ENCODE measurements at places on chromosomes 12 and 14.
A peak's percentile ranks its signal among the peaks of the same experiment; 100 is the strongest.

GRCh38 chr12:41537522-41537921 lies 349.4 kb downstream of the PDZRN4 start:
- DNase-seq, result no peak

DNA sequence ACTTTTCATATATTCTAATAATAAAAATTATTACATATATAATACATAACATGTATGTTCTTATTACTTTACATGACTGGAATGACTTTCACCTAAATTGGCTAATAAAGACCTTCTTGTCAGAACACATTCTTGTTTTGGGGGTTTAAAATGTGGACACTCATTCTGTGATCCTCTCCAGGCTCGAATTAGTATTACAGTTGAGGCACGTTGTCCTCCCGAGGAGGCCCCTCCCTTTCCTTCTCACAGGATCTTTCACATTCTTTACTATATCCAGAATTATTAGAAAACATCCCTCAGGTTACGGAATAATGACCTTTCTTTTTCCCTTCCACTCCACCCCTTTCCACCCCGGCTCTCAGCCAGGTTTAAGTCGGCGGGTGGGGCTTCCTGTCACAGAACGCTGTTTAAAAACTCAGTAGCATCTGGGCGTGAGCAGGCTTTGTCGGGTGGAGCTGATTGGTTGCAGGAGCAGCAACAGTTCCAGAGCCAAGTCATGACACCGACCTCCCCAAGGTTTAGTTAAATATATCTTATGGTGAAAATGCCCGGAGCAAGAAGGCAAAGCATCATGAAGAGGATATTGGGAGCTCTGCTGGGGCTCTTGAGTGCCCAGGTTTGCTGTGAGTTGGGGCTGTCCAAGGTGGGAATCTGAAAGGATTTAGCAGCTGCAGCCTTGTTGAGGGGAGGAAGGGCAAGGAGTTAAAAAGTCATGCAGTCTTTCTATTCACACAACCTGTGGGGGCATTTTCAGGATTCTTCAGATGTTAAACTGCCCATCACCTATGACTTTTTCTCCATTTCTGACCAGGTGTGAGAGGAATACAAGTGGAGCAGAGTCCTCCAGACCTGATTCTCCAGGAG lies 396.7 kb upstream of the OR4E1 start:
- DNase-seq, result peak; percentile 20

DNA sequence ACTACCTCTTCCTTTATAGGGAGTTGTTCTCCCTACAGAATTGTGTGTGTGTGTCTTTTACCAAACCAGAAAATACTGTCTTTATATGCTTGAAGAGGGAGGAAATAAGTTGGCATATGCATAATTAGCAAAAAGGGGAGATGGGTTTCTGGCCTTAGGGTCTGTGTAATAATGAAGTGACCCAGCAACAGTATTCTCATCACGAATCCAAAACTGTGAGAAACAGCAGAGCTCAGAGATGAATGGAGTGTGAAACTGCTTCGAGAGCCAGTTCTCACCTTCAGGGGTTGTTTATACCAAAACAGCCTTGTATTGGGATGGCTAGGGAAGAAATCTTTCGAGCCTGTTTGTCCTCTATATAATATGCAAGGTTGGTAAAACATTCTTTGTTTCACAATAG lies 227.5 kb downstream of the MON2 start:
- DNase-seq, result no peak

- DNase-seq, result no peak
Observed at GRCh38 chr14:93715279-93715927, 72.9 kb downstream of the PRIMA1 start.

- DNase-seq, result no peak
Observed at GRCh38 chr14:43898687-43899086, 608.4 kb downstream of the FSCB start.

DNA sequence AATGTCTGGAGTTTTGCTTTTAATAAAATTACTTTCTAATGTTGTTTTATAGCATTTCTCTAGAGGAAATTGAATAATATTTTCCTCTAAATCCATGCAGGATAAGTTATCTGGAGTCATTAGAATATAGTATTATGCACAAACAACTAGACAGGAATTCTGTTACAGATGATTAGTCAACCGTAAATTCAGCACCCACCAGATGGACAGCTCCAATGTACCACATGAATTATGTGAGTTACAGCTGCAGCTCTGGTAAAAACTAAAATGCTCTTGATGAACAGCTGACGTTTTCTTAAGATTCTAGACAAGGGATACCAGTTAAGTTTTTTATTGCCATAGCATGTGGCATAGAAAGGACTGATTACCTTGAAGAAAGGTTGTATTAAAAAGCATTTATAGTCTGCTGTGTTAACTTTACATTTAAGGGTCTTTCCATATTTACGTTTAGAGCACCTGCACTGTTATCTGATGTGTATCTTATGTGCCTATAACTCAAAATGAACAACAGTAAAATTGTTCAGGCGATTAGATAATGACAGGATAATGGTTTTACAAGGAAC lies 321.4 kb upstream of the LRFN5 start:
- no peak for DNase-seq

GRCh38 chr14:91898372-91898771 lies 31.0 kb upstream of the TC2N start:
- no peak for DNase-seq

GRCh38 chr12:101743242-101743641 lies 4.0 kb upstream of the SYCP3 start:
- DNase-seq, result no peak

DNA sequence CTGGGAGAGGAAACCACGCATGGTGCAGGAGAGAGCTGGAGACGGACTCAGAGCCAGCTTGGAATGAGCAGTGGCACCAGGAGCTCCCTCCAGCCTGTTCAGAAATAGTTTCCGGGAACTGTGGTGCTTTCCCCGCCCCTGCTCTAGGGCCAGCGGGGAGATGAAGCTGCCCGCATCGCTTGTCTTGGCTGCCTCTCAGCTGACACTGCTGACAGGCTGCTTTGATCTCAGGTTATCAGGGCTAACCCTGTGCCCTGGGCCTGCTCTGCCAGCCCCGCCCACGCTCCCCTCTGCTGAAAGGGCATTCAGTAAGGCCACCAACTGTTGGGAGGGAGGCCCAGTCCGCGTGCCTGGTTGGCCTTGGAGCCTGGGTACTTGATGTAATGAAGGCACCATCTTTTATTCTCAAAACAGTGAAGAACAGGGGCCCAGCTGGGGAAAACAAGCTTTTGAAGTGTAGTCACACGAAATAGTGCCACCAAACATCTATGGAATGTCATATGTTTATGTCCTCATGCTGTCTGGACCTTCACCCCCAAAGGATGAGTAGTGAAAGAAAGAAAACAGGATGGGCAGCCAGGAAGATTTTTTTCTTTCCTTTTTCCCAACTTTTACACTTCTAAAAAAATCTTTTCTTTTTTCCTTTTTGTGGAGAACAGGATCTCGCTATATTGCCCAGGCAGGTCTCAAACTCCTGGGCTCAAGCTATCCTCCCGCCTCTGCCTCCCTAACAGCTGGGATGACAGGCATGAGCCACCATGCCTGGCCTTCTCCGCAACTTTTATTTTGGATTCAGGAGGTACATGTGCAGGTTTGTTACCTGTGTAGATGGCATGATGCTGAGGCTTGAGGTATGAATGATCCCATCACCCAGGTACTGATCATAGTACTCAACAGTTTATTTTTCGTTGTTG lies 115.9 kb upstream of the TBX3 start:
- DNase-seq, result no peak

DNA sequence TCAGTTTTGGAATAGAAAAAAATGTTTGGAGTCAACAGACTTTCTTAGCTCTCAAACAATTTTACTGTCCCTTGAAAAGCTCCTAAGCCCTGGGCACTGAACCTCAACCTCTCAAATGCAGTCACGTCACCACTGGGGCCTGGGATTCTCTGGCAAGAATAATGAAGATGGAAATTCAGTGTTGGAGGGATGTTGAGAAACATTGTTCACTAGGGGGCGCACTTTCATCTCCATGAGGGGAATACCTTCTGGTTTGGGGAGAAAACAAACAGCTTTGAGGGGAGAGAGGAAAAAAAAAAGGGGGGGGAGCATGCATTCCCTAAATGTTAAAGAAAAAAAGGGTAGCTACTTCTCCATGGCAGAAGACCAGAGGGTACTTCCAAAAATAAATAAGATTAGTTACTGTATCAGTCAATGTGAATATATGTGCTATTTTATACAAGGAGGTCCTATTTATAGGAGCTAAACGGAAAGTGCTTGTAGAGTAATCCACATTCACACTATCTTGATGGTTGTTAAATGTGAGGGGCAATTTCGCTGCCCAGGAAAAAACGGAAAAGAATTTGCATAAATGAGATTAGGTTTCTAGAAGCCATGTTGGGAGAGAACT lies 5.8 kb upstream of the TBPL2 start:
- DNase-seq, result peak; percentile 36

- no peak for DNase-seq
Observed at GRCh38 chr14:60722107-60722356, 2.1 kb downstream of the SIX4 start.

- DNase-seq, result no peak
Observed at GRCh38 chr14:44112774-44113460, 394.2 kb downstream of the FSCB start.

DNA sequence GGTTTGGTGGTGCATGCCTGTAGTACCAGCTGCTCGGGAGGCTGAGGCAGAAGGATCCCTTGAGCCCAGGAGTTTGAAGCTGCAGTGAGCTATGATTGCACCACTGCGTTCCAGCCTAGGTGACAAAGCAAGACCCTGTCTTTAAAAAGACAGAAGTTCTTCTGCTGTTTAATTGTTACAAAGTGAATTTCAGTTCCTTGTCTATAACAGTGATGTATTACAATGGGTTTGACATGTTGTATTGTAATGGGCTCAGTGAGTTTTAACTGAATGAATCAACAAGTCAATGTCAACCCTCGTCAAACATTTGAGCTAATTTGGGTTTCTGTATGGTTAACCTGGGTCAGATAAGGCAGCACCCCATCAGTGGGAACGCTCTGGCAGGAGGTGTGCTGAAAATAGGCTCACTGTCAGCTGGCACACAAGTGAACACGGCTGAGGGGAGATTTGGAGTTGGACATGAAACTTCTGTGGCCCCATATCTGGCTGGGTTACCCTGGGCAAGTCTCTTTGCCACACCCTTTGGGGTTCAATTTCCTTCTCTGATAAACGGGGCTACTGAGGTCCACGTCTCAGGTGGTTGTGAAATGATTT lies 14.0 kb upstream of the TRPV4 start:
- no peak for DNase-seq

DNA sequence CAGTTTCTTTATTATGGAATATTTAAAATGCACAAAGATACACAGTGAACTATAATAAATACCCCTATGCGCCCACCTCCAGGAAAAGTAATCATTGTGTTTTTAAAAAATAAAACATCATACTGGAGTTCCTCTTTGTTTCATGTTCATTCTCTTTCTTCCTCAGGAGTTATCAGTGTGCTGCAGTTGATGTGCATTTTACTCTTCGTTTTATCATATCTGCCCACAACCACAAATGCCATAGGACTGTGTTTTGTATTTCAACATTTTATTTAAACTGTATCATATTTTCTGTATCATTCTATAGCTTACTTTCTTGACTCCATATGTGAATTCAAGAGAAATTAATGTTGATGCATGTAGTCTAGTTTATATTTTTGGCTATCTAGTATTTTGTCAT lies 53.9 kb downstream of the TSHR start:
- DNase-seq, result no peak

GRCh38 chr14:33035416-33036194 lies 96.9 kb downstream of the NPAS3 start:
- DNase-seq, result no peak

DNA sequence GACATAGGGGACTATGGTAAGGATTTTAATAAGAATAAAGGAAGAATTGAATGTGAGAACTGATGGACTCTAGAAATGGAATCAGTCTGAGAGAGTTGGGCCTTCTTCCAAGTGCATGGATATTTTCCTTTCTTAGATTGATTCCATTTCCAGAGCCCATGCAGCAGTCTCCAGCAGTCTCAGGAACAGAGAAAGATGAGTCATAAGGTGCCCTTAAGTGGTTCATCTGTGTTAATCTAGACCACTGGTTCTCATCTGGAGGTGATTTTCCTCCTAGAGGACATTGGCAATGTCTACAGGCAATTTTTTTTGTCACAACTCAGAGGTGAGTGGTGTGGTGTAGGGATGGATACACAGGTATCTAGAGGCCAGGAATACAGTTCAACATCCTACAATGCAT lies 25.9 kb downstream of the TRIM9 start:
- DNase-seq, result no peak

- DNase-seq, result no peak
Observed at GRCh38 chr12:110782094-110782493, 39.4 kb upstream of the PPP1CC start.

DNA sequence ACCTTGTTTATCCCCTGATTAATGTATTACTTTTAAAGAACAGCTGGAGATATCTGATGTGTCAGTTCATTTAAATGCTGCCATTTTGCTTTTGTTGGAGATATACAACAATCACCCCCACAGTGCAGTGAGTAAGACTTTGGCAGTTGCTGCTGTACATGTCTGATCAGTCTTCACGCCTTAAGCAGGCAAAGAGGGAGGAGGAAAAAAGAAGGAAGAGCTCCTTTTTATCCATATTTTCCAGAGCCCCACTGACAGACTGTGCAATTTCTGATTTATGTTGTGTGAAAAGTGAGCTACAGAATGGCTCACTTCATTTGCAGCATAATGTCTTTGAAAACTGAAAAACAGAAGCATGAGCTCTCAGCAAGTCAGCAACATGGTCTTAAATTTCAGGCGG lies 319.7 kb upstream of the LRIG3 start:
- no peak for DNase-seq

DNA sequence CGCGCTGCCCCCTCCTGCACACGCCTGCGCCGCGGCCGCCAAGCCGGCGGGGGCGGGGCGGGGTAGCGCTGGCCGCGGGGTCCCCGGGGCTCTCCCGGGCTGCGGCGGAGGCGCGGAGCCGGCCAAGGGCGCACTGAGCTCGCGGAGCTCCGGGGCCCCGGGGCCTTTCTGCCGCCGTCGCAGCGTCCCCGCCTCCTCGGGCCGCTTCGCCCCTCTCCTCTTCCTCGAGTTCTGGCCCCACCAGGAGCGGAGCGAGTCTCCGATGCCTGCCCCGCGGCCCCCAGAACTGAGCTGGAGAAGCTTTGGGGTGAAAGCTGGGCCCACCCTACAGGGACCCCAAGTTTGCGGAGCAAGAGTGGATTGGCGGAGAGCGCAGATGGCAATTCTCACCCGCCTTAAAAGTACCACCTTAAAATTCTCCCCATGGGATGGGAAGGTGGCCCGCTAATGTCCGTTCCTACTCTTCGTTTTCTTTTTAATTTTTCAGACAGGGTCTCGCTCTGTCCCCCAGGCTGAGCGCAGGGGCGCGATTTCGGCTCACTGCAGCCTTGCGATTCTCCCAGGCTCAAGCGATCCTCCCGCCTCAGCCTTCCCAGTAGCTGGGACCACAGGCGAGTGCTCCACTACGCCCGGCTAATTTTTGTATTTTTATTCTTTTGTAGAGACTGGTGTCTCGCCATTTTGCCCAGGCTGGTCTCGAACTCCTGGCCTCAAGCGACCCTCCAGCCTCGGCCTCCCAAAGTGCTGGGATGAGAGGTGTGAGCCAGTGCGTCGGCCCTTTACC lies 129.6 kb downstream of the NDUFA12 start:
- DNase-seq, result no peak

DNA sequence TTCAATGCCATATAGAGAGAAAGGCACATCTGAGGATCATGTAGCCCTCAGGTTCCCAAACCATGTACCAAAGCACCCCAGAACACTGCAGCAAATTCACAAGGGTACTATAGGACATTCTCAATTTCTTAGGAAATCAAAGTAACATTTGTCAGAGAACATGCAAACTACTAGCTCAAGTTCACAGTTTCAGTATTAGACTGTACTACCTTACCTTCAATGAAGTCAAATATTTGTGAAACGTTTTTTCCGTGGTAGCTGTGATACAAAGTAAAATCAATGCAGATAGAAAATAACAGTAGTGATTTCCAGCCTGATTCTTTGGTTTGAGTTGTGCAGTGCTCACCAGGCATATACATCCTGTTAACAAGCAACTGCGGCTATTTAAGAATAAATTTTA lies 197.1 kb downstream of the MED13L start:
- no peak for DNase-seq

Measured in stimulated activated CD8-positive, alpha-beta memory T cell treated with anti-CD3 and anti-CD28 coated beads, Interleukin-12 subunit alpha, Interleukin-12 subunit beta, amount 100 ng/mL, for 1 hour (primary cell).